ENCODE measurements at places on chromosomes 7 and 10.

DNA sequence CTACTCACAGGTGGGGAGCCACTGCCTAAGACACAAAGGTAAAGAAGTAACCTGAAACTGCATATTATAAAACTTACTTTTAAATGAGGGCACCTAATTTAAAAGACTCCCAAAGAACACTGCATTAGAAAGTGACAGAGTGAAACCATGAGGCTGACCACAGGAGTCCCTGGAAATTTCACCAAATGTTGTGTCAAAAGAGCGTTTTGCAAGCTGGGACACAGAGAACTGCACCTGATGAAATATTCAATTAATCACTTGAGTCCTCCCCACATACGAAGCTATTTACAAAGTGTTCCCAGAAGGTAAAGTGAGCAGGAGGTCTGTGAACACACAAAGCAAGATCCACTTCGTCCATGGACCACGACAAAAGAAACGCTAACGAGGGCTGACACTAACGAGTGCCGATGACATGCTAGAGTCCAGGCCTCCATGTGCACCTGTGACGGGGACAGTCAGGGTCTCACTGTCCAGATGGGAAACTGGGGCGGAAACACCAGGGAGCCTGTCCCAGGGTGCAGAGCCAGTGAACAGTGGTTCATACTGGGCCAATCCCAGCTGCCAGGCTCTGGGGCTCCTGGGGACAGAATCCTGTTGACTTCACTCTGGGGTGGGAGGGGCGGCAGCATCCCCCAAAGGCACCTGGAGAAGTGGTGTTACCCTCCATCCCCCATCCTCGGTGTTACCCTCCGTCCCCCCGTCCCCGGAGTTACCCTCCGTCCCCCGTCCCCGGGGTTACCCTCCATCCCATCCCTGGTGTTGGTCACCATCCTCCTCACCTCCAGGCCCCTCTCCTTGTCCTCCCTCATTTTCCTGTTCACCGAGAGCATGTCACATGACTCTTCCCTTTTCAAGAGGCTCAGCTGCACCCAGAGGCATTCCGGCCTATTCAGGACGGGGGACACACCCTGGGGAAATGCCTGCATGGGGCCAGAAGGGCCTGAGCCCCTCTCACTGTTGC, 63.4 kb downstream of the DIP2C start:
- DNase-seq = no peak

DNA sequence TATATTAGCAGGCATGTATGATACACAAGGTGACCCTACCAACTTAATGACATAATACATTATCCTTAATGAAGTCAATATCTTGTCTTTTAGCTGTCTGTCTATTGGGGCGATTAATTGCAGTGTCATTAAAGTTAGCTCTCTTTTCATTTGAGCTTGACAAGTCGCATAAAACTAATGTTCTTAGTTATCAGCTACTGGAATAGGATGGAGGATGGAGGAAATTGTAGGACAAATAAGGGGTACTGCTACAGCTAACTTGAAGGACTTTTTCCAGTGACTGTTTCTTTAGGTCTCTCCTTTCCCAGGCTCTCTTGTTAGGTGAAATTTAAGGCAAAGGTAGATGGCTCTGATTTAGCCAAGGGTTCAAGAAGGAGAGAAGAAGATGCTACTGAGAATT, 506.4 kb downstream of the LRMDA start:
- no peak for DNase-seq

DNA sequence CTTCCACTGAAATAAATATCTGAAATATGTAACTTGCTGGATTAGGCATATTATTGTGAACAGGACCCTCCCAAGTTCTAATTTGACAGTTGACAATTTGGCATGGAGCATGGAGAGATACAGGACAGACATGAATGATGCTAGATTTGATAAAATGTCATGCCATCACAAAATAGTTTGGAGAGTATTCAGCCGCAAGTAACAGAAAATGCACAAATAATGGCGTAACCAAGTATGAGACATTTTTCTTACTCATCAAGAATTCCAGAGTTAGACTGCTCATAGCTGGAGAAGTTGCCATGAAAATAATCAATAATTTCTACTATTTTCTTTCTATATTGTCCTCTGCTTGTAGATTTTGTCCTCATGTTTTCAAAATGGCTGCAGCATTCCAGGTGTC, 45.5 kb upstream of the GPAM start:
- DNase-seq = no peak

DNA sequence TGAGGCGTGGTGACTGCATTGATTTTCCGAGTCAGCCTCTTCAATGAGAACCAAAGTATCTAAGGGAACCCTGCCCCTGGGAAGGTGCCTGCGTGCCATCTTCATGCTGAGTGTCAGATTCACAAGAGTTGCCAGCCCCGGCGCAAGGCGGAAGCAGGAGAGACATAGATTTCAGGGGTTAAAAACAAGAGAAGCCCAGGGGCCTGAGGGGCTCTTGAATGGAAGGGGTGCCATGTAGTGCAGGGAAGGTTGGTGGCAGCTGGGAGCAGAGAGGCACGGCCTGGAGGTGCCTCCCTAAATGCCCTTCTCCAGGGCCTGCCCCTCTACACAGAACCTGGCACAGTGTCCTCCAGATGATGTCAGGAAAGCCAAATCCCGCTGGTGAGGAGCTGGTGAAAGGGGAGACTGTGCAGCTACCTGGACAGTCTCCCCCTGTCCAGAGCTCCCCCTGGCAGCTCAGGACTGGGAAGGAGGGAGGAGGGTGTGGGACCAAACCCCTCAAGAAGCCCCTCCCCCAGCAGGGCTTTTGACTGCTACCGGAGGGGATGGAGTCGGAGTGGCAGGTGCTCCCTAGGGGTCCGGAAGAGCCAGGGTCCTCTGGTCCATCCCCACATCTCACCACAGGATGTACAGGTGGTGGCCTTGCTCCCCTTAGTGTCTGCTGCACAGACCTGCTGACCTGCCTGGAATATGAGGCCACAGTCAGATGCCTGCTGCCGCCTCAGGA, 137.9 kb downstream of the TCERG1L start:
- DNase-seq = no peak

DNA sequence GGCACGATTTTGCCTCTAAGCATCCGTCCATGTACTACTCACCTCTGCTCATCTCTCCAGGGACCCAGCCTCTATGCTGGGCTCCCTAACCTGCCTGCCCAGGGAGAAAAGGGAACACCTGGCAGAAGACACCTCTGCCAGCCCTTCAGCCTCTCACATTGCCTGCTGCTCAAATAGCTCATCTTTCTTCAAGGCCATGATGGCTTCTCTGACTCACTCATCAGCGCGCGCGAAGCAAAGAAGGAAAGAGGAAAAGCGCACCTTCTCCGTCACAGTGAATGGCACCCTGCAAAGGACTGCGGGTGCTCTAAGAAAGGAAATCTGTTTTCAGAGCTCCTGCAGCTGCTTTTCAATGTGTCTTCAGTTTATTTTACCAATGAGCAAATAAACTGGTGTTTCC, 174.0 kb downstream of the PRKAG2 start:
- DNase-seq = no peak
